ENCODE measurements at places on chromosomes 5 and 9. TPM values are rescaled to one million over a fixed set of nuclear protein-coding genes. Genes with fewer than 3 reads are reported as not detected.

PCDHGC5 gene
- total RNA-seq = not detected

BTNL3 gene
- total RNA-seq = not detected

SLC25A2 gene
- total RNA-seq = 0.30 TPM

NUTM2F gene
- not detected for total RNA-seq
